ENCODE measurements at places on chromosomes 5 and 9. TPM values are rescaled to one million over a fixed set of nuclear protein-coding genes. Genes with fewer than 3 reads are reported as not detected.

DNA sequence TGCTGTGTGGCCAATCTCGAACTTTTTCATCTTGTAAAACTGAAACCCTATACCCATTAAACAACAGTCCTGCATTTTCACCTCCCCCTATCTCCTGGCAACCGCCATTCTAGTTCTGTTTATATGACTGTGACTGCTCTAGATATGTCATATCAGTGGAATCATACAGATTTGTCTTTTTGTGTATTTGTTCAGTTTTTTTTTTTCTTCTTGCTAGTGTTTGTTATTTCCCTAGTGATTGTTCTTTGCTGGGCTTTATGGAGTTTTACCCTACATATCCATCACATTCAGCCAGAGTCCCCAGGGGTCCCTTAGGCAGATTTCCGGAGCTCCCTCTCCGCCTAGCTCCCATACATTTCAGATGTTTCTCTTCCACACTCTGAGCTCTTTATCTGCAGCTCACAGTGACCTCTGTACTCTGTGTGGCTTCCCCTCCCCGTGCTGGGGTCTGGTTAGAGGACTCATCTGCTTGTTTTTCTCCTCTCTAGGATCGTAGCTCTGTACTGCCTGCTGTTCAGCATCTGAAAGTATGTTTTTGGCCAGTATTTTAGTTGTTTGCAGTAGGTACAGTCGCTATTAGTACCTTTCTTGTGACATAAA is 25.1 kb upstream of the CARTPT start:
- no peak for DNase-seq

- DNase-seq = no peak
Measured at GRCh38 chr9:114770991-114771390, 34.8 kb downstream of the TNFSF15 start.

DNA sequence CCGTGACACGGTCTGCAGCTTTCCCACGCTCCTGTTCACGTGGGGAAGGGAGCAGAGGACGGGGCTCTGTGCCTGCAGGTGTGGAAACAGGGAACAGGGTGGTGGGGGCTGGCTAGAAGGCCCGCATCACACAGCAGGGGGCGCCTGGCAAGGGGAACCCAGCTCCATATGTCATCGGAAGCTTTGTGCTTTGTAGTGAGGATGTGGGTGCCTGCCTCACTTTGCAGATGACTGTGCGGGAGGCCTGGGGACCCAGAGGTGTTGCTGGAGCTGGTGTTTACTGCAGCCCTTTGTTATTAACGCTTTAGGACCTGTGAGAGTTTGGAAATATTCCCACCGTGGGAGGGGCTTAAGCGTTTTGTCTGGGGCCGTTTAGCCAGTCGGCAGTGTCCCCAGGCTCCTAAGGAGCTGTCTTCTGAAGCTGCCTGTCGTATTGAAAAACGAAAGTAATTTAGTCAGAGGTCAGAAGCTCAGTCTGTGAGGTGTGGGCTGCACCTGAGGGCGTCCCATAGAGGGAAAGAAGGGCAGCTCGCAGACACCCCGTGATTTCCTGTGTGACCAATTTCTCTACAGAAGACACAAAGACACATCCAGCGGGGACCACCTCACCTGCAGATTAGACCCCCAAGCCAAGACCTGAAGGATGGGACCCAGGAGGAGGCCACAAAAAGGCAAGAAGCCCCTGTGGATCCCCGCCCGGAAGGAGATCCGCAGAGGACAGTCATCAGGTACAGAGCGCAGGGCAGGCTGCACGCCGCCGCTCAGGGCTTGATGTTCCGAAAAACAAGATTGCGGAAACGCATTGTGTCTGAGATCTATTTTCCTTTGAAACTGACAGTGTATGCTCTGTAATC is 9.1 kb downstream of the MAN1B1 start:
- no peak for DNase-seq

DNA sequence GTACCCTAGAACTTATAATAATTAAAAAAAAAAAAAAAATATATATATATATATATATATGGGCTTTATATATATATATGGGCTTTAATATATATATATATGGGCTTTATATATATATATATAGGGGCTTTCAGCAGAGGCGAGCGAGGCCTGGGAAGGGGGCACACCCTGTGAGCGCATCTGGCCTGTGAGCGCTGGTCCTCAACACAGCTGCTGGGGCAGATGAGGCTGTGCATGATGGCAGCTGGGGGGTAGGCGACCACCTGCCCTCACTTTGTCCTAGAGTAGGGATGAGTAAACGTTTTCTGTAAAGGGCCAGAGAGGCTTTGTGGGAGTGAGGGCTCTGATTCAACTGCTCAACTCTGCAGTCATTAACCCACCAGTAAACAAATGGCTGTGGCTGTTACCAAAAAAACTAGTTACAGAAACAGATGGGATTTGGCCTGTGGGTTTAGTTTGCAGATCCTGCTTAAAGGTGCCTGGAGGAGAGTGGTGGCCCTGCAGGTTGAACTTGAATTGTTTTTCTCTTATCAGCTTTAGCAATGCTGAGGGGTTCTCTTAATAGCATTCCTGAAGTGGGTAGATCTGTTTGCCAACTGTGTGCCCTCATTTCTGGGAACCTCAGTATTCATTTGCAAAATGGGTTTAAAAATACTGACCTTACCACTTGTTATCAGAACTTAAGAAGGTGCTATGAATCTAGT is 88.1 kb upstream of the EPB41L4B start:
- no peak for DNase-seq

DNA sequence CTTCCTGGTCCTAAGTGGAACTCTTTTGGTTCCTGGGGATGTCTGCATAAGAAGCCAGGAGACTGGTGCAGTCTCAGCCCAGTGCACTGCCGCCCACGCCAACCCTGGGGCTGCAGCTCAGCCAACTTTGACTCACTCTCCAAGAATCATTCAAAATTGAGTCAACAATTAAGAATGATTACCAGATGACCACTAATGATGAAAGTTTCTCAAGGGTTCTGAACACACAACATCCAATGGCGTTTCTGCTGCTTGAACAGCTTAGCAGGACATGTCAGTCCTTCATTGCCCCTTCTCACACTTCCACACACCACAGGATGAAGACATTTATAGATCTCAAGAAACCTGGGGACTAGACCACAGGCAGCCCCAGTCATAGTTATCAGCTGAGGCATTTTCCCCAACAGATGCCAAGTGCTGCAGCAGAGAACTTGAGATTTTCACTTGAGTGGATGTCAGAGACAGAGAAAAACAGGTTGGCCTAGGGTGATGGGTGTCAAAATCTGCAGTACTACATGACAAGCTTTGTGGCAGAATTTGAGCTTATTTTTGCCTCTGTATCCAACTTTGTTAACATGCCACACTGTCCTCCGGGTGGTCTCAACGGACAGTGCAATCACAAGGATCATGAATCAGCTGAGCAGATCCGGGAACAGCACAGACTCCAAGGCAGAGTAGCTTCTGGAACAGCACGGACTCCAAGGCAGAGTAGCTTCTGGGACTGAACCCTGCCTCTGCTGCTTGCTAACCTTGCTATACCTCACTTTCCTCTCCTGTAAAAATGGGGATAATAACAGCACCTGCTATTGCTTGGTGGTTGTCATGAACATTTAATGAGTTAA is 356.1 kb downstream of the SPOCK1 start:
- peak; percentile 41 for DNase-seq

DNA sequence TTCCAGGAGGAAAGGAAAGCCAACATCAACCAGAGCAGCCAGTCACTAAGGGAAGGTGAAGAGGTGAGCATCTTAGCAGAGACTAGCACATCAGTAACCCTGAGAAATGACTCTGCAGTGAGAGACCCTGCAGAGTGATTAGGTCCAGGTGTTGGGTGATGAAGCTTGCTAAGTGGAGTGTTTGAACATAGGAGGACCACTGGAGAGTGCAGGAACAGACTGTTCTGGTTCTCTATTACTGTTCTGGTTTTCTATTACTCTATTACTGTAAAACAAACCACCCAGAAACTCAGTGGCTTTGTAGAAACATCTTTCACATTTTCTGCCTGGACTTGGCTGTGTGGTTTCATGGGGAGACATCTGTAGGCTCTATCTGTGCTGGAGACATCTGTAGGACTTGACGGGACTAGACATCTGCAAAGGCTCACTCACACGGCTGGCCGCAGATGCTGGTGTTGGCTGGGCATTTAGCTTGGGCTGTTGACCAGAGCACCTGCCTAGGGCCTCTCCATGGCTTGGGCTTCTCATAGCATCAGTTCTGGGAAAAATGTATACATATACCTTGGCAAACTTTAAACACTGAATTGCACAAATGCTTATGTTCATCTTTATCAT is 33.4 kb upstream of the SPATA31E1 start:
- no peak for DNase-seq

DNA sequence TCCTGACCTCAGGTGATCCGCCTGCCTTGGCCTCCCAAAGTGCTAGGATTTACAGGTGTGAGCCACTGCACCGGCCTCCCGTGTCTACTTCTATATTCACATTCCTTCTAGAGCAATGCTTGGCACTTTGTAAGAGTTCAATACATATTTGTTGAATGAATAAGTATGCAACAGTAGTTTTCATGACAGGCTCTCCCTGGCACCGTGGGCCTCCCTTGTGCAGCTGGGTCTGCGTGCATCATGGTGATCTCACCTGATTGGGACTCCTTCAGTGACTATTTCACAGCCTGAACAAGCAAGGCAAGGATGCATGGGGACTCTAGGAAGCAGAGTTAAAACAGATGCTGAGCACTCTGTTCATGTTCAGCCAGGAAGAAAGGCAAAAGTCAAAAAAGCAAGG is 6.8 kb upstream of the ZBTB34 start:
- DNase-seq = no peak

DNA sequence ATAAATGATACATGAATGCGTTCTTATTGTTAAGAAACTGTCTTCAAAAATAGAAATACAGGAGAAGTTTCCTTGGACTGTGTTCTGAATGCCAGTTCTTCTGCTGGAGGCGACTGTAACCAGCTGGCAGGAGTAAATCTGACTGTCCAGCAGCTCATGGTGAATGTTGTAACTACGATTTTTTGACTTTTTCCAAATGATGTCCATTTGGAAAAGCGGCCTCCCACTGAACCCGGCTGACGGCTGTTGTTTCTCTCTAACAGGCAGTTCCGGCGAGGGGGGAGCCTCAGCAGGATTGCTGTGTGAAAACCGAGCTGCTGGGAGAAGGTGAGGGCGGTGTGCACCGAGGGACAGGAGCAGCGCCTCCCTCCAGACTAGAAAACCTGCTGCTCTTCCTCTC is 91.9 kb downstream of the EHMT1 start:
- DNase-seq = no peak

DNA sequence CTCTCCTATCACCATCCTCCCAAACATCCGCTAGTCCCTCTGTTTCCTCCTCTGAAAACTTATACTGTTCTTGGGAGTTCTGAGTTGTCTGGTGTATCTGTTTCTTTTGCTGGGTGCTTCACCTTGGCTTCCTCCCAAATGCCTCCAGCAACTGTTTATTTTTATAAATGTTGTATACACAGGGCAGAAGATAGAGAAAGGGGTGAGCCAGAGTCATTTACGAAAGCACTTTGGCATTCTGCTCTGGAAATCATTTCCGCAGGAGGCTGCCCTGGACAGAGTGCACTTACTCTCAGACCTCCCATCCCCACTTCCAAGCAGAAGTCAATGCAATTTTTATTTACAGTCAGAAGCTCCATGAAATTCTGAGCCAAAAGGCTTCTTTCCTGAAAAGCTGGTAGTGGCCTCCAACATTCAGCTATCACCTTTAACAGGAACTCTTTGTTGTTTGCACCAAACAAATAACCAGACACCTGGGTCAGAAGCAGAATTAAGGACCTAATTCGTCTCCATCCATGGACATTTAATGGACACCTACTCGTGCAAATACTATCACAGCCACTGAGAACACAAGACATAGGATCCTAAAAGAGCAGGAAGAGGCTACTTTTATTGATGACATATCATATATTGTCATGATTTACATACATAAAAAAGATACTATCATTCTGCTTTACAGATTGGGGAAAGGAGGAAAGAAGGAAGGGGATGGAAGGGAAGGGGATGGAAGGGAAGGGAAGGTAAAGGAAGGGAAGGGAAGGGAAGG is 229.5 kb upstream of the PAPPA start:
- no peak for DNase-seq

DNA sequence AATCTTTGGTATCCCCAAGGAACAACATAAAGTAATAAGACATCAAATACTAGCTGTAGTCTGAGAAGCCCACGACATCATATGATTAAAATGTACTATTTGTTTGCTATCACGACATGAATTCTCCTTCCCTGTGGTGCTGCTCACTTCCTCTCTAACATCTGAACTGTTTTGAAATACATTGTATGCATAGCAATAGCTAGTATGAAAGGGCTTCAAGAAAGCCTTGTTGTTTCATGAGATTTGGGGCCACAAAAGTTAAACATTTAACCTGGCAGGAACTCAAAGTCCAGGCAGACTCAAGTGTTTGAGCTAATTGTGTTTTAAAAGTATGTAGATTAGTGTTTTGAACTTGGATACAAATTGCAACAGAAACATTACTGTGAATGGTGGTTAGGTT is 237.4 kb upstream of the PTGER4 start:
- no peak for DNase-seq

GRCh38 chr9:123999661-124000060 is 11.9 kb upstream of the LHX2 start:
- DNase-seq = no peak

GRCh38 chr9:33041432-33042188 is 16.5 kb downstream of the DNAJA1 start:
- DNase-seq = no peak

- DNase-seq = no peak
Measured at GRCh38 chr5:65768723-65769346, 46.8 kb downstream of the NLN start.

DNA sequence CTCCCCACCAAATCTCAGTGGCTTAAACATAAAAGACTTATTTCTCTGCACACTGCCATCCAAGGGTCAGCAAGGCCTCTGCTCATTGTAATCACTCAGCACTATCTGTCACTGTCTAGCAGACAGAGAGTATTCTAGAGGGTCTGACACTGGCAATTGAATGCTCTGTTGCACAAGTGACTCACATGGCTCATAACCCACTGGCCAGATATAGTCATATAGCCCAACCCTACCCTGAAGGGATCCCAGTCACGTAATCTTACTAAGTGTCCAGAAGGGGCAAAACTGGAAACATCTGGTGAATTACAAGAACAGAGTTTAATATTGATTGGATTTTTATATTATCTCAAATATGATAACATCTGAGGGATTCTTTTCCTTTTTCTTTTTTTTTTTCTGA is 80.7 kb downstream of the TSSK1B start:
- no peak for DNase-seq

Gene IFNA13
- not detected for total RNA-seq

Gene C9
- not detected for total RNA-seq

Gene SPATA31E1
- not detected for total RNA-seq

Gene FBP2
- not detected for total RNA-seq

All from ovary (tissue), 10 donors.